ENCODE measurements at places on chromosomes 11 and 22.

DNA sequence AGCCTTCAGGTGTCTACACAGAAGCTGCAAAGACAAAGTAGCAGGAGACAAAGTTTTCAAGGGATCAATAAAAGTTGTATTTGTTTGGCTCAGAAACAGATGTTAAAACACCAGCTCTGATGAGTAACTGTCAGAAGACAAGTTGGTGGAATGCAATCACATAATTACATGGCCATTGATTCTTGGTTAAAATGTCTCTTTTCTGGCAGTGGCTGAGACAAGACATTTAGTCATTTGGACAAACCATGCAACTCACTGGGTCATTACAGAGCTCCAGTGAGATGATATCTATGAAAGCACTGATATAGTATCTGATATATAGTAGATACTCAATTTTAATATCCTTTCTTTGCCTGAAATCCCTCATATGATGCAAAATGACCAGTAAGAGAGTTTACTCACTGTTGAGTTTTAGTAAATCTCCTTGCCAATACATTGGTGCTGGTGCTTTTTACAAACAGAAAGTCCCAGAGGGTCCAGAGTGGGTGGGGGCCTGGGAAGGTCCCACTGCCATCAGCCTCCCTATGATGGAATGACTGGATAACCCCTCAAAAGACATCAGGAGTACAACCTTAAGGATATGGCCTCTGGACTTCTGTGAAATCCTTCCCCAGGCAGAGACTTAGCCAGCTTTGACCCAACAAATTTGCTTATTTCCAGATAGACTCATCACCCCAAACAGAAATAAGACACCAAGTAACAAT, 95.0 kb downstream of the SLC1A2 start:
- no peak for DNase-seq

DNA sequence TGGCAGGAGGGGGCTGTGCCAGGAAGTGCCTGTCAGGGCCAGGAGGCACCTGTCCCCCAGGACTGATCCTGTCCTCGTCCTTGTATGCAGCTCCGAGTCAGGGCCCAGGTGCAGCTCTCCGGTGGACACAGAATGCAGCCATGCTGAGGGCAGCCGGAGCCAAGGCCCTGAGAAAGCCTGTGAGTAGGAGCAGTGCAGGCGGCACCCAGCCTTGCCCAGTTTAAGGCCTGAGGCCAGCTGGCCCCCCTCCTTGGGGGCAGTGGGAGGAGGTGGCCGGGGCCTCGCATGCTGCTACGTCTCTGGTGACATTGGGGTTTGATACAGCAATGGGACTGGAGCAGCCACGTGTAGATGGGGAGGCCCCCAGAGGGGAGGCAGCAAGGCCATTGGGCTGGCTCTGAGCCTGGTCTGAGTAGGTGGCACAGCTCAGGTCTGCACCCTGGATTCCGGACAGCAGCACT, 34.9 kb downstream of the SBF1 start:
- peak; percentile 23 for DNase-seq

DNA sequence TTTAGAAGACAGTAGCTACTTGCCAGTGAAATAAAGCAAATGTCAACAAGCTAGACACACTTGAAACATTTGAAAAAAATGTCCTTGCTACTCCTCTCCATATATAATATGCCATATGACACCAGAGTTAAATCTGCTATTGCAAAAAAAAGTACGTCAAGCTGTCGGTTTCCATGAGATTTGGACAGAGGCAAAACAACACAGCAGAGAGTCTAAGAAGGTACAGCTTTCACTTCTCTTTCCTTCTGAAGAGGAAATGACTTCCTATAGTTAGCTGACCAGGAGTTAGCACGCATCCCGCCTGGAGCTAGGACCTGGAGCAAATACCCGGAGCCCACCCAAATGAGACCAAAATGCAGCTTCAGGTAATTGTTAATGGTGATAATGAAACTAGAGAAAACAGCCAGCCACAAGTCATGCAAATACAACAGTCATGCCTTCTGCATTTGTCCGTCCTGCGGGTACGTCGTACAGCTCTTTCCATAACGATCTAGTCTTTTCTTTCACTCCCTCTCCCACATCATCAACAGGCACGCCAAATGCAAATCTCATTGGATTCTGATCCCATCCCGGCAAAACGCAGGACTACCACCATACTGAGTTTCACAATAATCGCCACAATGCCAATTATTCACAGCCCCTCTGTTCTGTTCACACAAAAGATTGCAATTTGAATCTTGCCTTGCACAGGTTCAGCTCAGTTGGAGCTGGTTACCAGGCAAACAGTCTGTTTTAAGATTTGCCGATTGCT, 395.0 kb upstream of the CCDC90B start:
- DNase-seq, result no peak

- no peak for DNase-seq
Observed at GRCh38 chr22:17009640-17010291, 1.7 kb upstream of the GAB4 start.

GRCh38 chr22:19480789-19481188, 1.1 kb downstream of the CDC45 start:
- DNase-seq, result no peak

- no peak for DNase-seq
Observed at GRCh38 chr11:73653996-73654395, 7.6 kb downstream of the PLEKHB1 start.

- no peak for DNase-seq
Observed at GRCh38 chr11:76598426-76598839, 72.1 kb downstream of the LRRC32 start.

- DNase-seq, result no peak
Observed at GRCh38 chr11:17915500-17916143, 97.2 kb downstream of the SERGEF start.

DNA sequence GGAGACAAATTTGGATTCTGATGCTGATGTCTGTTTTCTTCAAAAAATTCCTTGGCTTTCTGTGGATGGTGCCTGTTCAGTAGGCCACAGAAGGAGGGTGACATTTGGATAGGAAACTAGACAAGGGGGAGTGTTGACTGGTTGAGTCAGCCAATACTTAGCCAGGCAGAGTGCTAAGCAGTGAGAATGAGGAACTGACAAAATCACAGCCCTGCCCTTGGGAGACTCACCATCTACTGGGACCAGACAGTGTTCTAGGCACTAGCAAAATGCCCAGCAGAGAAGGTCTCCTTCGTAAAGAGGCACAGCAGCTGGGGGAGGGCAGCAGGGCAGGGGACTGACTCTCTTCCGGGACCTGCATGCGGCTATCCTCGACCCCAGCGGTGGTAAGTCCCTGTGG, 190.2 kb downstream of the DSCAML1 start:
- DNase-seq, result no peak

DNA sequence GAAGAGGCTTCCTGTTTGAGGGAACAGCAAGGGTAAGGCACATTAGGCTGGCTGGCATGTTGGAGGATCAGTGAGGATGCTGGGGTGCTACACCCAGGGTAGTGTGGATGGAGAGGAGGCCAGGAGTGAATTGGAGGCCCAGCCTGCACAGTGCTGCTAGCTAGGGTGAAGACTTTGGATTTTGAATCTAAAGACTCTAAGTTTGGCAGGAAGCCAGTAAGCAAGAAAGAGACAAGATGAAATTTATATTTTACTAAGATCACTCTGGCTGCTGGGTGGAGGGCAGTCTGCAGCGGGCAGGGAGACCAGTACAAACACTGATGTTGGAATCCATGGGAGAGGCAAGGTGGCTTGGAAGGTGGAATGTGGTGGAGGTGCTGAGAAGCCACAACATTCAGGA, 43.6 kb downstream of the TSPAN18 start:
- no peak for DNase-seq

- no peak for DNase-seq
Observed at GRCh38 chr11:125167292-125167953, 2.9 kb downstream of the PKNOX2 start.

DNA sequence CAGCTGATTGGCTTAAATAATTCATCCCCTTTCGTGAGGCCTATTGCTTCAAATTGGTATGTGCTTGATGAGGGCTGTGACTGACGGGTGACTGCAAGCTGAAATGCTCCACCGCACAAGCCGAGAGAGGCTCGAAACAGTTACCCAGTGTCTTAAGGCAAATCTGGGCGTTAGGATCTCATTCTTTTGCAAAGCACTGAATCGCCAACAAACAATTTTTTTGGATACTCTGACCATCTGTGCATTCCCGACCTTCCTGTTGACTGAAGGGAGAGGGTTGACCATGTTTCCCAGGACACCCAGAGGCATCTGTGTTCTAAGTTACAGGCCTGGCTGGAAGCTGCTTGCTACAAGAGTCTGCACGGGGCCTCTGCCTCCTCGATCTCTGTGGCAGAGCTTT, 32.1 kb downstream of the CACNG2 start:
- DNase-seq, result no peak

DNA sequence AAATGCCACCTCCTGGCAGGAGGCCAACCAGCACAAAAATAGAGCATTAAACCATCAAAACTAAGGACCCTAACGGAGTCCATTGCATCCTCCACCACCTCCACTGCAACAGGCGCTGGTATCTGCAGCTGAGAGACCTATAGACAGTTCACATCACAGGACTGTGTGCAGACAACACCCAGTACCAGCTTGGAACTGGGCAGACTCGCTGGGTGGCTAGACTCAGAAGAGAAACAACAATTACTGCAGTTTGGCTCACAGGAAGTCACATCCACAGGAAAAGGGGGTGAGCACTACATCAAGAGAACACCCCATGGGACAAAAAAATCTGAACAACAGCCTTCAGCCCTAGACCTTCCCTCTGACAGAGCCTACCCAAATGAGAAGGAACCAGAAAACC, 11.6 kb upstream of the TMEM45B start:
- DNase-seq, result no peak

DNA sequence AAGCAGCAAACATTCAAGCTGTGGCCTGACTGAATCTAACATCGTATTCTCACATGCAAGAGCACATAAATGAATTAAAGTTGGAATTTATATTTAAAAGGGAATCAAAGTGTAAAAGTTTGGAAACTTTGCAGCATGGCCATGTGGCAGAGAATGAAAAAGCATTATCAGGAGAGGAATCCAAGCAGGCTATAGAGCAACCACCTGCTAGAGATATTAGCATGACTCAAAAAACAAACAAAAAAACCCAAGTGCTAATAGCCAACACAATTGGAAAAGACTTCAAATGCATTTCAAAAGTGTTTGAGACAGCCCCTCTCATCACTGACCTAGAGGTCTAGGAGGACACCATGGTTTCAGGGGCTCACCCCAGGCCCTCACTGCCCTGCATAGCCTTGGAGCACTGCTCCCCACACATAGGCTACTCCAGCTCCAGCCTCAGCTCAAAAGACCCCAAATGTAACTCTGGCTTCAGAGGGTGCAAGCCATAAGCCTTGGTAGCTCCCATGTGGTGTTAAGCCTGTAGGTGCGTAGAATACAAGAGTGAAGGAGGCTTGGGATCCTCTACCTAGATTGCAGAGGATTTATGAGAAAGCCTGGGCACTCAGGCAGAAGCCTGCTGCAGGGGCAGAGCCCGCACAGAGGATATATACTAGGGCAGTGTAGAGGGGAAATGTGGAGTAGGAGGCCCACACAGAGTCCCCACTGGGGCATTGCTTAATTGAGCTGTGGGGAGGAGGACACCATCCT, 1.7 kb upstream of the KRTAP5-7 start:
- DNase-seq, result no peak

DNA sequence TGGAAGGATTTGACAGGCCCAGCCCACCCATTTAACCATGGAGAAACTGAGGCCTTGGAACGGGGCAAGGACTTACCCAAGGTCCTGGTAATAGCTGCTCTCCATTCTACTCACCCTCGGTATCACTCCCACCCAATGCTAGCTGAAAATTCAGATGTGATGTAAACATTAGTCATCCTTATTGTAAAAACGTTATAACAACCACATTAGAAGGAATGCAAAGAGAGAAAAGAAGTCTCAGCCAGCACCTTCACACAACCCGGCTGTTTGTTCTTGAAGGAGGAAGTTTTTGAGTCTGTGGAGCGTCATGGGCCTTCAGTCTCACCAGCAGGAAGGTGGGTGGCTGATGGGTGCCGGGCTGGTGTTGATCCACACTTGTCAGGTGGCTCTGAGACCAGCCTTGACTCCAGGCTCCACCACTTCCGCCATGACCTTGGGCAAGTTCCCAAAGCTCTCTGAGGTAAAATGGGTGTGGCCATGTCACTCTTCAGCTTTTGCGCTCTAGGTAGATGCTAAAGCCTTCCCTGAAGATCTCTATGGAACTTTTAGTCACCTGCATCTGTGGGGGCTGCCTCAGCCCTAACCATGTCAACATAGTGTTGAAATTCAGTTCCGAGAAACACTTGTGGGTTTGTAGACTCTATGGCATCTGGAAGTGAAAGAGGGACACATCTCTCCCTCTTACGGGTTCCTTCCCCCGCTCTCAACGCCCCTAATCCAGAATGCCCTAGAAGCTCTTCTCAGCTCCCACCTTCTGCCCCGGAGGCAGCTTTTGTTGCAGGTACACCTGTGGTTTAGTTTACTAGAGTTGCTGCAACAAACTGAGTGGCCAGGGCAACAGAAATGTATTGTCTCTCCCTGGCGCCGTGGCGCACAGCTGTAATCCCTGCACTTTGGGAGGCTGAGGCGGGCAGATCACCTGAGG, 14.8 kb downstream of the CD6 start:
- no peak for DNase-seq

GRCh38 chr11:25890626-25891260, 441.2 kb upstream of the ANO3 start:
- no peak for DNase-seq

DNA sequence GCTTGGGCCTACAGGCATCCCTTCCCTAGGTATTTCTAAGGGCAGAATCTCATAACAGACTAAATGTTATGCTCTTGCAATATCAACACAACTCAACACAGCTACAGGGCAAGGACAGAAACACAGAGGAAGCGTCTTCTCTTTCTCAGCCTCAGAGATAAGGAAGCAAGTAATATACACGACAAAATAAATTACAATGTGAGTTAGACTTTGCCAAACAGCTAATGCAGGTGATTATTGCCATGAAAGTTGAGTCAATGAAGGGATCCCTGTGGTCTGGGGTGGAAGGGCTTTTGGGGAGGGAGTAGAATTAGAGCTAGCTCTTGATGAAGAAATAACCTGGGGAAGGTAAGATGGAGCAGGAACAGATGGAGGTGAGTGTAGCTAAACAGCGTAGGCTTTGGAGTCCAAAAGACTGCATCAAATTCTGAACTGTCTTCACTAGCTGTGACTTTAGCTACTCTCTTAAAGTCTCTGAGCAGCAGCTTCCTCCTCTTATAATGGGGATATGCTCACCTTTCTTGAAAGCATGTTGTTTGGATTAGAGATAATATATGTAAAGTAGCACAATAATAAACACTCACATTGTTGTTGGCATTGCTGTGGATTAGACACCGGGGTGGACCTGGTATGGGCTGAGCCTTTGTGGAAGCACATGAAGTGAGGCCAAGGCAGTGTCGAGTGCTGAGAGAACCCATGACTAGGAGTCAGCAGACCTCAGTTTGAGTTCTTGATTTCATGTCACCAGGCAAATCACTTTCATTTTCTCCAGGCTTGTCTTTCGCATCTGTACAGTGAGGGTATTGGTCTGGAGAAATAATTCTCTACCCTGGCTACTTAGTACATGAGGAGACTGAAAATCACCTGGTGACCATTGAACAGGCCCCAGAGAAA, 41.0 kb upstream of the AQP11 start:
- no peak for DNase-seq

DNA sequence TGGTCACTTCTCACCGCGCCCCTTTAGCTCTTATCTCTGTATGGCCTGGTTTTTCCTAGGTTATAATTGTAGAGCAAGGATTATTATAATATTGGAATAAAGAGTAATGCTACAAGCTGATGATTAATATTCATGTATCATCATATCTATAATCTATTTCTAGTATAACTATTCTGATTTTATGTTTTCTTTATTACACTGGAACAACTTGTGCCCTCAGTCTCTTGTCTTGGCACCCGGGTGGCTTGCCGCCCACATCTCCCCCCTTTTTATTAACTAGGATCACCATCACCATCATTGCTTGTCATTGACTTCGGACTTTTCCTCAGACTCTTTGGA, 11.0 kb downstream of the OR52K1 start:
- no peak for DNase-seq

- DNase-seq, result no peak
Observed at GRCh38 chr11:35236667-35237003, 97.7 kb downstream of the CD44 start.
